Right kidney (tissue), 9 donors: ENCODE measurements at places on chromosomes 5 and 9.

GRCh38 chr9:98887918-98888510, 55.7 kb upstream of the COL15A1 start:
- no peak for DNase-seq

GRCh38 chr9:68798423-68798822, 93.4 kb downstream of the PIP5K1B start:
- no peak for DNase-seq

GRCh38 chr5:132498152-132498551, 7.6 kb upstream of the IRF1 start:
- DNase-seq: no peak

DNA sequence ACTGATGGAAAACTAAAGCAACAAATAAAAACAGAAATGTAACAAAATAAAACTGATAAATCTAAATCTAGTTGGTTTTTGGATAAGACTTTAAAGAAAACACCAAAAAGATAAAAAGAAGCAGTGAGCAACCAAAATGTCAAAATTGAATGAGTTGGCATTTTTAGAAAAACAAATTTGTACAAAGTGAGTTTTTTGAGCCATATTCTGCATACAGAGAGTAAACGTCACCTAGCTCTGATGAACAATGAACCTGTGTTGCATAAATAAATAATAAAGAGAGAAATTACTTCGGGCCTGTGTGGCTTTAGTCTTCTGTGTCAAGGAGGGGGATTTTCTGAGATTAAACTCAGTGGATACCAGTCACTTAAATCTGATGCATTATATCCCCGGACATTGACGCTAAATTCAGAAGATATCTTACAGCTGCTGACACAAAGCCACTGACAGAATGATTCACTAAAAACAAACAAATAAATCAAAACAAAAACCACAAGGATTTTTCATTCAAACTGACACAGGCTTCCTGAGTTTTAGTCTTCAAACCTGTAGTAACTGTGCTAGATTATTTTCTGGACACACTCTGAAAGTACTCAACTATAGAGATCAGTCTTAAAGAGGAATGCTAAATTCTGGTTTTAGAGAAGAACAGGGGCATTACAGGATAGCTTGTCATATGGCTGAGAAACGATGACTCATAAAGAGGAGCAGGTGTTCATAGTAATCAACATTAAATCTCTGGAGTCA, 403.5 kb upstream of the ST8SIA4 start:
- DNase-seq: no peak
